ENCODE measurements at places on chromosomes 4 and X. TPM values are rescaled to one million over a fixed set of nuclear protein-coding genes. Genes with fewer than 3 reads are reported as not detected.

Gene PCDH19
- 0.07 TPM for total RNA-seq

Gene CT55
- total RNA-seq = not detected

Gene CT83
- total RNA-seq = not detected

Gene PCDH11X
- total RNA-seq = not detected

Gene AMOT
- 0.07 TPM for total RNA-seq

Gene OPN1MW2
- total RNA-seq = not detected

Gene GLRA2
- not detected for total RNA-seq

Gene OPRPN
- not detected for total RNA-seq

Gene NWD2
- total RNA-seq = not detected

Gene ENPEP
- total RNA-seq = 0.07 TPM

Gene SPANXA2
- total RNA-seq = not detected

Gene BEND2
- not detected for total RNA-seq

Gene ARHGEF6
- total RNA-seq = 0.05 TPM

Gene NAP1L2
- 0.56 TPM for total RNA-seq

Gene CRLF2
- total RNA-seq = not detected

Gene KLB
- total RNA-seq = 0.07 TPM

Gene PF4V1
- not detected for total RNA-seq

Gene SSX4
- total RNA-seq = not detected

Gene CC2D2A
- total RNA-seq = 10.8 TPM

Gene SPANXA1
- total RNA-seq = not detected

Gene EMCN
- total RNA-seq = not detected

Gene ZMAT1
- not detected for total RNA-seq

Gene MCUB
- total RNA-seq = 23.5 TPM

Gene GABRG1
- not detected for total RNA-seq

Gene TEX11
- not detected for total RNA-seq

Gene RHOXF2
- total RNA-seq = not detected

Gene WDFY3
- 16.4 TPM for total RNA-seq

Gene SLC9A7
- total RNA-seq = 7.2 TPM

Gene HSD17B11
- 9.9 TPM for total RNA-seq

Gene WNK3
- 0.92 TPM for total RNA-seq

Gene NUP62CL
- 2.0 TPM for total RNA-seq

Gene FGF2
- 1.3 TPM for total RNA-seq

Gene ADH7
- 14.7 TPM for total RNA-seq

Gene DSPP
- total RNA-seq = not detected

Gene RRH
- total RNA-seq = not detected

Gene SPON2
- total RNA-seq = 18.1 TPM

Gene NLGN3
- 0.07 TPM for total RNA-seq

Gene MAGEA8
- total RNA-seq = not detected

Gene MYL5
- total RNA-seq = 8.5 TPM

Gene MID2
- 10.8 TPM for total RNA-seq

Gene CA5B
- 2.7 TPM for total RNA-seq

Gene P2RY8
- total RNA-seq = not detected

Gene GRPR
- not detected for total RNA-seq

Gene TET2
- 6.7 TPM for total RNA-seq

Gene TCEAL2
- 0.09 TPM for total RNA-seq

Gene GNPDA2
- total RNA-seq = 11.8 TPM

Gene ARMCX2
- 20.0 TPM for total RNA-seq

Gene TRIM75
- not detected for total RNA-seq

Gene POF1B
- total RNA-seq = 7.1 TPM

Gene ERAS
- total RNA-seq = not detected

Gene CYBB
- total RNA-seq = not detected

Gene PAGE2B
- total RNA-seq = not detected

Gene TCP11X2
- not detected for total RNA-seq

Gene NEIL3
- 4.3 TPM for total RNA-seq

Gene ADGRG4
- total RNA-seq = not detected

Gene TBC1D8B
- total RNA-seq = 4.7 TPM

Gene TACR3
- not detected for total RNA-seq

Gene CYTL1
- total RNA-seq = not detected
